ENCODE measurements at places on chromosomes 5 and 9.

GRCh38 chr9:70792796-70793195 is 328.6 kb downstream of the TRPM3 start:
- DNase-seq = no peak

- no peak for DNase-seq
Observed at GRCh38 chr5:133891390-133891789, 77.0 kb downstream of the C5orf15 start.

DNA sequence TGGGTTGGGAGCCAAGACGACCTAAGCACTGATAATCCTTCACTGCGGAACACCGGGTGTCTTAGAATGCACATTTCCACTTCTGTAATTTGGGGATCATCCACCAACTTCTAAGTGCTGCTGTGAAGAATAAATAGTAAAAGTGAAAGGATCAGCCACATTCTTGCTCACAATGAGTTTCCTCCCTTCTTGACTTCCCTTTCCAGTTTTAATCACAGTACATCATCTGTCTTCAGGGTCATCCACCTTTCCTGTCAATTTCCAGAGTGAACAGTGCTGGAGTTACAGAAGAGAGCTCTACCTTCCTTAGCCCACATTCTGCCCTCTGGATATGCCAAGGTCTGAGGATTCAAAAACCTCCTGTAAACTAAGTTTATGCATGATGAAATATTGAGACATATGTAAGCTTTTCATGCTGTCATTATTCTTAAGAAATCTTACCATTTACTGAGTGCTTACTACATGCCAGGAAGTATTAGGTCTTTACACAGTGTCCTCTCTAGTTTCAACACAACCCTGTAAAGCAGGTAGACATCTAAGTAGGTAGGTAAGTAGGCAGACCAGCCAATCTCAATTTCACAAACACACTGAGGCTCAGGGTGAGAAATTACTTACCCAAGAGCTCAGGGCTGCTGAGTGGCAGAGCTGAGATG is 105.2 kb downstream of the CDK5RAP2 start:
- no peak for DNase-seq

- DNase-seq = no peak
Observed at GRCh38 chr5:169735913-169736312, 98.8 kb downstream of the DOCK2 start.

- no peak for DNase-seq
Observed at GRCh38 chr5:142684508-142685041, 1.3 kb downstream of the FGF1 start.

DNA sequence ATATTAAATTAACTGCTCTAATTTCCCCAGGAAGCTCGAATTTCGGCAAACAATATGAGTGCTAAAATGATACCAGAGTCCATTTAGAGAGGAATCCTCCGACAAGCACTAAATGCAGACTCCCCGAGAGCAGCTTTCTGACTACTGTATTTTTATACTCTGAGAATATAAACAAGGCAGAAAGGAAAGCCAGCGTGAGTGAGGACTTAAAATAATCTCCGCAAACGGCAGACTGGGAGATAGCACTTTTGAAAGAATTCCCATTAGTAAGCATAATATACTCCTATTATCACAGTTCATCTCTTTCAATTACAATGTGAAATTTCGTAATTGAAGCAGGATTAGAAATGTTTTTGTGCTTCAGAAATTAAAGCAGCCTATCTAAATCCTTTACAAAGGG is 269.4 kb upstream of the PANK3 start:
- DNase-seq = no peak

DNA sequence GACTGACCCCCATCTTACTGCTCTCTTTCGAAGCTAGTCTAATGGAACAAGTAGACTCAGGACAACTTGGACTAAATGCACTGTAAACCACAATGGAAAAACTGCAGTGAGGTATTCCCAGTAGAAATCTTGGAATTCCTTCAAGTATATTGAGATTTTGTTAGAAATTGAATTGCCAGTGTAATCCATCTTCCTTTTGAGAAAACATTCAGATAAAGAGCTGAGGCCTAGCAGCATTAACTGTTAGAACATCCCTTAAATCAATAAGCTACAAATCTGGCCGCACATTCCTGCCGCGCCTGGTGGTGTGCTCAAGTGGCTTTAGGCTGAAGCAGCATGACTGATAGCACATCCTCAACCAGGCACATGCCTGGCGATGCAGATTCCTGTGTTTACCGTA is 29.3 kb downstream of the PPIC start:
- no peak for DNase-seq

DNA sequence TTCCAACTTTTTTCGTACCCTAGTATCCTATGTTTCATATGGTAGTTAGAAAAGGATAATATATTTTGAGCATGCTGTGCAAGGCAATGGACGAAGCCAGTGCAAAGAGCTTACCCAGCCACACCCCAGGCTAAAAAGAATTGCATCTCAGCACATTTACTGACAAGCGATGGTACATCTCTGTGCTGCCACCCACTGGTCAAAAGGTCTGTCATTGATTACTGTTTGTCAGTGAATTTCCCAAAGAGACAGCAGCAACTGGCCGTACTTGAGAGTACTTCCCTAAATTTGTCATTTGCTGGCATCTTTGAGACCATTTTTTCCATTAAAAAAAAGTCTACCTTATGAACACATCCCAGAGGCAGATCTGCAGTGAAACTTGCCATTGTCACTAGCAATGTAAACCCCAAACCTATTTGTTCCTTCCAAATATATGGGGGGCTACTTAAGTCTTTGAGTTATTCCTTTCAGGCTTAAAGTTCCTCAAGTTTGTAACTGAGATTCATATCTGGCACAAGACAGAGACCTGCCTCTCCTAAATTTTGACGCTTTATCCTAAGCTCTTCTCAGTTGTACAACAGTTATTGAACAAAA is 184.3 kb downstream of the CTNND2 start:
- DNase-seq = peak; percentile 69

- no peak for DNase-seq
Observed at GRCh38 chr5:68419637-68420452, 204.3 kb downstream of the PIK3R1 start.

- DNase-seq = peak; percentile 84
Observed at GRCh38 chr9:106878934-106879333, 16.0 kb downstream of the ZNF462 start.

- DNase-seq = no peak
Observed at GRCh38 chr9:120480707-120481106, 99.3 kb downstream of the CDK5RAP2 start.

- no peak for DNase-seq
Observed at GRCh38 chr5:158419186-158419585, 560.2 kb upstream of the CLINT1 start.

- DNase-seq = no peak
Observed at GRCh38 chr9:107832871-107833270, 343.3 kb upstream of the KLF4 start.

DNA sequence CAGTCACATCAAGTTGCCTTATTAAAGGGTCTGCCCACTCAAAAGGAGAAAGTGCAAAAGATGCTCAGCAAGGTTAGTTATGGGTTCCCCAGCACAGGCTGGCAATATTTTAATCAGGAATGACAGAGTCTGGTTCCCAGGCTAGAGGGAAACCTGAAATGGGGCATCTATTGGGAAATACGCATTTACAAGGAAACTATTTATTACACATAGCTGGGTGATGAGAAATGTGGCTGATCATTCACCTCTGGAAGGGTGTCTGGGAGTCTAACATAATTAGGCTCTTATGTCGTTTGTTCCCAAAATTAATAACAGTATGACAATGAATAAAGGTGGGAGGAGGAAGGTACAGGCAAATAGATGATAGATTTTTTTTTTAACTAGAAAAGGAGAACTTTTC is 314.7 kb downstream of the ENC1 start:
- DNase-seq = no peak

GRCh38 chr9:95381221-95381620 is 63.7 kb upstream of the FANCC start:
- no peak for DNase-seq

DNA sequence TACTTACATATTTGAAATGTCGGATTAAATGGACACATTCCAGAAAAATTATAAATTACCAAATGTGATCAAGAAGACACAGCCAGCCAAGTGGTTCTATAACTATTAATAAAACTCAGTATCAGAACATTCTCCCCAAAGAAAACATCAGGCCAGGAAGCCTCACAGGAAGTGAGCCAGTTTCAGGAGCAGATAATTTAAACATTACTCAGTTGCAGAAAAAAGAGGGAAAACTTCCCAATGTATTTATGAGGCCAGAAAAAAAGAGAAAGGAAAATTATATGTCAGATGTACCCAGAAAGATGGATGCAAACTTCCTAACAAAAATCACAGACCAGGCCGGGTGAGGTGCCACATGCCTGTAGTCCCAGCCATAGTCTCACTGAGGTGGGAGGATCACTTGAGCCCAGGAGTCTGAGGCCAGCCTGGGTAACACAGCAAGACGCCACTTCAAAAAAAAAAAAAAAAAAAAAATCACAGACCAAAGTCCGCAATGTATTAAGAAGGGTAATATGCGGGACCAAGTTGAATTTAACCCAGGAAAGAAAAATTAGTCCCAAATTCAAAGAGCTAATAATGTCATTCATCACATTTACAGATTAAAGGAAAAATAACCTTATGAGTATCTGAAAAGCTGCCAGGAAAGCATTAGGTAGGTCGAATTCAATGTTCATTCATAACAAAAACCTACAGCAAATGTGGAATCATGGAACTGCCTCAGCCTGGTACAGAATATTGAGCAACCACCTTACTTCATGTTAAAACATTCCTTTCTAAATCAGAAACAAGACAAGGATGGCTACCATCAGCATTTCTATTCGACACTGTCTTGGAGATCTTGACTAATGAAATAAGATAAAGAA is 37.2 kb upstream of the NRARP start:
- DNase-seq = no peak

DNA sequence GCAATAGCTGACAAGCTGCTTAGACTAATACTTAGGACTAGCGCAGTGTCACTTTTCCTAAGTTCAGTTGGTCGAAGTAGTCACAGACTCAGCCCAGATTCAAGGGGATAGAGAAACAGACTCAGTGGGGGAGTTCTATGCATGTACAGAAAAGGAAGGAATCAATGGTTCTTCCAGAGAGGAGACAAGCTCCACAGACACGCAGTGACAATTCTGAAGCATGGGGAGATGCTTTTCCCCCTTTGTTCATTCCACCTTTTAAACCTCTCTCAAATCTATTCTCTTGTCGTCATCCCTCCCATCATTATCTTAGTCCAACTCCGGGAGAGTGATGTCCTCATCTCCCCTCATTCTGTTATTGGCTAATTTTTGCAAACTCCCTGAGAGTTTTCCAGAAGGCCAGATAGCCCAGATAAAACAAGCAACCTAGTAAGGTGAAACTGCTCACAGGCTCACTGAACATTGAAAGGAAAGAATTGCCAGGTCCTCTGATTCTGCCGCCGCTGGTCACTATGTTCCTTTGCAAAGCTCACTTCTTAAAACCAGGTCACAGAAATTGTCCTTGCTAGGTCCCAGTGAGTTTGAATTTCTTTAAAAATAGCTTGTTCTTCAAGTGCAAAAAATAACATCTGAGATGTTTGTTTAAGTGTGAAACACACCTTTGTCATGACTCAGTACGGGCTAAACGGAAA is 13.4 kb upstream of the STRBP start:
- DNase-seq = no peak

GRCh38 chr5:99005506-99005905 is 76.7 kb upstream of the CHD1 start:
- DNase-seq = no peak

DNA sequence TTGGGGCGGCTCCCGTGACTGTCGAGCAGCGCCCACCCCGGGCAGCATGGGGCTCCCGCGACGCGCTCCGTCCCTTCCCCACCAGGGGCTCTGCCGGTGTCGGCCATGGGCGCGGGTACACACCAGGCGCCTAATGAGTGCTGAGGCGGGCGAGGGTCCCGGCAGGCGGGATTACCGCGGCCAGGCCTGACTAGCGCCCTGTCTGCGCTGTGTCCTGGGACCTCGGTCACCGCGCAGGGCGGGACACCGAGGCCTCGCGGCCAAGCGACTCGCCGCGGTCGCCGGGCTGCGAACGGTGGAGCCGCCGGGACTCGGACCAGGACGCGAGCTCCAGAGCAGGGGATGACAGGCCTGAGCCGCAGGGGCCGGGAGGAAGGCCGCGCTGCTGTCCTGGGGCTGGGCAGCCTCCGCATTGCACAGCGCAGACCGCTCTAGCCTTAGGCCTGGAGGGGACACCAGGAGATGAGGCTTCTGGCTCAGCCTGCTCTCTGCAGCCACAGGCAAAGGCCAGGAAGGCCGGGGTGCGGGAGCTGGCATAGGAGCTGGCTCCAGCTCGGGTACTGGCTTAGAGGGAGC is 14.1 kb downstream of the LCN10 start:
- DNase-seq = no peak

- no peak for DNase-seq
Observed at GRCh38 chr5:80864706-80865435, 95.3 kb upstream of the RASGRF2 start.

DNA sequence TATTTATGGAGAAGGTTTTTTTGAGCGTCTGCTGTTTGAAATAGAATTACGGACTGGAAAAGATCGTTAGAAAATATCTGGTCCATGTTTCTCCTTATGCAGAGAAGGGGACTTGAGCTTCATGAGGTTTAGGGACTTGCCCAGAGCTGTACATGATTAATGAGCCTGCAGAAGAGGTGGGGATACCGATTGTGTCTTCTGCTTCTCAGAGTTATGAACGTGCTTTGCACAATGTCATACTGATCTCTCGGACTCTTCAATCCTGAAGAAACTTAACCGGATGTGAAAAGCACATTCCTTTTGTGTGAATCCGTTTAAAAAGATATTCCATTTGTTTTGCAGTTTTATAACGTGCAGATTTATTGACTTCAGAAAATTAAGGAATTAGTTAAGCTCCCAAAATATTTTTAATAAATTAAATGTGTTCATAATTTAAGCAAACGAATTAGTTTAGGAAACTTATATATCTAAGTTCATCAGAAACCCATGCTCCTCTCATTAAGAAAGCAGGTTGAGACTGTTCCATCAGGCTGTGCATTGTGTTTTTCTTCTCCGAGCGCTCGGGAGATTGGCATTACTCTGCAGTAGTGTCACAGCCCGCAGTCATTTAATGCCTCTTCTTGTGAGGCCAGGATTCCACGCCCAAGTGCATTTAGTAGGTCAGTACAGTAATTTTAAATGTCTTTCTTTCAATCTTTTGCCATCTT is 40.8 kb upstream of the MEF2C start:
- no peak for DNase-seq

DNA sequence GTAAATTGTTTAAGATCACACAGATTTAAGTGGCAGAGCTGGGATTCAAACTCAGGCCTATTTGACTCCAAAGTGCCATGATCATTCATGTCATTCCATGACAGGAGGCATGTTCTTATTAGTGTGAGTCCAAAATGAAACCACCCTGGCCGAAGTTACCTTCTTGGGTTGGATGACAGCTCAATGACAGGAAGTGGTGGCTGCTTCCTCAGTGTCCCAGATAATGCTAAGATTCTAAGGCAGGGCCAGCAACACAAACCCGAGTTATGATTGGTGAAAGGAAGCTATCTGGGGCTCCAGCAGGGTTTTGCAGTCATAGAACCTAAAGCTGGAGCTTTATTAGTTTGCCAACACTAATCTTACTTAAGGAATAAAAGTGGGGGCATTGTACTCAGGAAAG is 340.4 kb downstream of the SLIT3 start:
- DNase-seq = no peak

Data from COR-L47 (cell line).